ENCODE measurements at places on chromosomes 6 and 20.

- no peak for DNase-seq
Observed at GRCh38 chr20:5215672-5216304, 89.0 kb downstream of the CDS2 start.

DNA sequence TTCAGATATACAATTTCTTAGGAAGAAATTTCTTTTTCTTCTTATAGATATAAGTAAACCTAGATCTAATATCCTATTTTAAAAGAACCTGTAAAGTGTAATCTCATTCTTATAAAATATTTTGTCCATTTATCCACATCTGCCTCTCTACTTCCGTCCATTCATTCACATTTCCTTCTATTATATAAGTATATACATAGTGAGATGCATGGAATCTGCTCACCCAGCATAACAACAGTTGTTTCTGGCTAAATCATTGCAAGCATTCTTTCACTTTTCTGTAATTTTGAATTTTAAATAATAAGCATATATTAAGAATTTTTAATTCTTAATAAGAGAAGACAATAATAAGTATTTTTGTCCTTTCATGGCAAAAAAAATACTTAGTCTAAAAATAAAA lies 45.4 kb downstream of the CEP162 start:
- DNase-seq = no peak

DNA sequence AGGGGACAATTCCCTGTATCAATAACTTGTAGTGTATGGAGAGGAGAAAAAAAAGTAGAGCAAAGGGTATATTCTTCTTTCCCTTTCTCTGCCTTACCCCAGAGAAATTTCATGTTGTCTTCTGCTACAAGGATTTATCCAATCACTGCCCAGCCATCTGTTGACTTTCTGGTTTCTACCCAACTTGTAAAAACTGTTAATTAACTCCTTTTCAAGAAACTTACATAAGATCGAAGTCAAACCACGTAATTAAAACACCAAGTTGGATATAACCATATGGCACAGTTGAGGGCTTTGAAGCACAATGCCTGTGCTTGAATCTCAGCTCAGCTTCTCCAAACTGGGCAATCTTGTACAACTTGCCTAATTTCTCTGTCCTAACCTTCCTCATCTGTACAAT lies 99.5 kb downstream of the MAN1A1 start:
- no peak for DNase-seq

DNA sequence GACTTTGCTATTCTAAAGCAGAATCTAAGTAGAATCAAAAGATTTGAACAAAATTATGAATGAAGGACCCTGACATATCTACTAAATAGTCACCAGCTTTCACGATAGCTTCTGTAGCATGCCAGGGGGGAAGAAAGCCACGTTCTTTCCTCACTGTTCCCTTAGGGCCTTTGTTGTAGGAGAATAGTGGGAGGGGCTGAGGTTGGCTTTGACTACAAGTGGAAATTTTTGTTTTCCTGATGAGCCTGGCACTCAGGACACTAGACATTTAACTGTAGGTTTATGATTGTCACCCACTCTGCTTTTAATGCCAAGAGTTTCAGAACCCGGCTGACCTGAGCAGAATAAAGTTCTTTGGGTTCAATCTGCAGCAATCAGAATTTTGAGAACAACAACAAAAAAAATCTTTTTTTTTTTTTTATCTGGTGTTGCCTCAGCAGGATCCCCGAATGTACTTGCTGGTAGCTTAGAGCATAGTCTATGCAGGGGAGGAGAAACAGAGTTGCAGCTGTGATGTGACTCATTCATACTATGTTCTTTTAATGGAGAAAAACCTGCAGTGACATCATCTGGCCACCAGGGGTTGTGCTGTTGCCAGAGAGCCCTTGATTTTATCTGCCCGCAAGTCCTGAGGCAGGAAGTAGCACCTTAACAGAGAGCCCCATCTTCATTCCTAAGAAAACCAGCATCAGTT lies 38.5 kb downstream of the TPD52L1 start:
- DNase-seq = peak; percentile 77

GRCh38 chr6:161272635-161273273 lies 1.1 kb downstream of the AGPAT4 start:
- no peak for DNase-seq

- DNase-seq = no peak
Observed at GRCh38 chr6:108555399-108556052, 5.2 kb upstream of the FOXO3 start.

GRCh38 chr6:74596588-74596987 lies 609.3 kb downstream of the COL12A1 start:
- no peak for DNase-seq

DNA sequence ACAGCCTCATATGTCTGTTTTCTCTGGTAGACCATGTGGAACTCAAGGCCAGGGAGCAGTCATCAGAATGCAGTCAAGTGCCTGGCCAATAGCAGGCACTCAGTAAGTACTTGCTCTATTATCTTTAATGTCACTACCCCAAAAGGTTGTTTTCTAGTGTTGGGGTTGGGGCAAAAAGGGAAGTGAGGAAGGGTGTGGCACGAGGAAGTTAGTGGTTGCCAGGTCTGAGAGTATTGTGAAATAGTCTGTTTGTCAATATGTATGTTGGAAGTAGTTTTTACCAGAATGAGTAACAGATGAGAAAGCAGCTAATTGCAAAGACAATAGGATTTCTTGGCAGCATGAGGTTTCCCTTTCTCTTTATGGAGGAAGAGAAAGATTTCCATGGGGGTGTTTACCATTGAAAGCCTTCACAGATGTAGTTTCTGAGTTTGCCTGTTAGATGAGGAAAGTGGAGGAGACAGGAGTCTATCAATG lies 59.5 kb upstream of the ARMH2 start:
- DNase-seq = no peak

GRCh38 chr20:33846291-33846935 lies 35.3 kb downstream of the CHMP4B start:
- DNase-seq = no peak

DNA sequence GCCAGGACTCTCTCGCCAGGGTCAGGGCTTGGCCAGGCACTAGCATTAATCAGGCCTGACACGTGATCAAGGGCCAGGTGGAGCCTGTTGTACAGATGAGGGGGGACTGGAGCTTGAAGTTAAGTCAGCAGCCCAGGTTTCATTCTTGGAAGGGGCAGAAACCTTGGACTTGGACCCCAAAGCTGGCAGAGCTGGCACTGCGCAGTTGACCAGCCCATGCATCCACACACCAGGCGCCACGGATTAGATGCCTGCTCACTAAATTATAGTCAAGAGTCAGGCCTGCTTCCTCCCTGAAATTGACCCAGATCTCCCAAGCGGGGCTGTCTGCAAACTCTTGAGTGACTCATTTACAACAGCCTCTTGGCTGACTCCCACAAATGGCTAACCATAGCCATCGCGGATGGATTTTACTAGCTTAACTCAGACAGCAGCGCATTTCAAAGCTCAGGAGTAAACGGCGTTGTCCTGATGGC lies 4.1 kb upstream of the TAF4 start:
- no peak for DNase-seq

- DNase-seq = no peak
Observed at GRCh38 chr6:27234576-27234975, 12.9 kb upstream of the PRSS16 start.

DNA sequence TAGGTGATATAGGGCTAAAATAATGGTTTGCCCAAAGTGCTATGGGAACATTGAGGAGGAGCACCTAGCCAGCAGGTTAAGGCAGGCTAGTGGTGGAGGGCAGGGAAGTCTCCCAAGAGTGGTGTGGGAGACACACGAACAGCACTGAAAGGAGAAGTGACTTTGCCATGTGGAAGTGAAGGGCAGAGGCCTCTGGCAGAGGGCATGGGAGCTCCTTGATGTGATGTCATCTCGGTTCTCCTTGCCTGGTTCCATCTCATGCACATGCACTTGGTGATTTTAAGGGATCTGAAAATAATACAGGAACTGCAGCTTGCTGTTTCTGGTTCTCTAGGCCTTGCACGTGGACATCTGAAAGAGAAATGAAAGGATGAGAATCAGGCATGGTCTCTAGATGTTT lies 4.7 kb upstream of the MAP3K4 start:
- DNase-seq = no peak

DNA sequence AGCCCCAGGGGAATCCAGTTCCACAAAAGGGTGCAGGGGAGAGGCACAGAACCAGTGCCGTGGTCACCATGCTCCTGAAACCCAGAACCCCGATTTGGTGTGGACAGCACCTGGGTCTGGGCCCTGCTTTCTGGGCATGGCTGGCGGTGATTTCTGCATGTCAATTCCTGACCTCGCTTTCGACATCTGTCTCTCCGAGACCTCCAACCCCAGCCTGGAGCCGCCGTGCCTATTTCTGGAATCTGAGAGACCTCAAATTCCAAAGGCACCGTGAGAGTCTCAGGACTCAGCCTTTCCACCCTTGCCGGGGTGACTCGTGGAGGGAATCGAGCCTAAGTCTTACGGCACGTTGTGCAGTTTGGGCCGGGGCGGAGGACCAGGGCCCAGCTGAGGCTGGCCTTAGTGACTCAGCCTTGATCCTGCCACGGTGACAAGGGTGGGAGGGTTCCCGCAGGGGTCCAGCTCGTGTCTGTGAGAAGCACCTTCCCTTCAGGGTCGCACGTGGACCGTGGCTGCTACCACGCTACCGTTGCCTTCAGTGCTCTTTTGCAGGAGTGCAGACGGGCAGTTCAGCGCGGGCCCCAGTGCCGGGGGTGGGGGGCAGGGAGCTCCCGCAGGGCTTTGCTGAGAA lies 133.7 kb downstream of the PXDC1 start:
- DNase-seq = no peak

DNA sequence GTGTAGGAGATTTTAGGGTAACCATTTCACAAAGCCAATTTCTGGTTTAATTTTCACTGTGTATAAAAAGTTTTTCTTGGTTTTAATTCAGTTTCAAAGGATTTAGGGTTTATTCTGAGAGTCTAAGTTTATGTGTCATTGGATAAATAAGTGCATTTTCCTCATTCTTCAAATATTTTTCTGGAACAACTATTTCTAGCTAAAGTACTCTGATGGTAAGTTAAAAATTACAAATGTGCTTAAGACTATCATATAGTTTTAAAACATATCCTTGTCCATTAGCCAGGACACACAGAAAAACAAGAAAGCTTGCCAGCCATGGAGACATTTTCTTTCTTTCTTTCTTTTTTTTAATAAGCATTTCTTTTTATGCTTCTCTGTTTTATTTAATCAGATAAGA lies 333.0 kb downstream of the RFPL4B start:
- DNase-seq = no peak

DNA sequence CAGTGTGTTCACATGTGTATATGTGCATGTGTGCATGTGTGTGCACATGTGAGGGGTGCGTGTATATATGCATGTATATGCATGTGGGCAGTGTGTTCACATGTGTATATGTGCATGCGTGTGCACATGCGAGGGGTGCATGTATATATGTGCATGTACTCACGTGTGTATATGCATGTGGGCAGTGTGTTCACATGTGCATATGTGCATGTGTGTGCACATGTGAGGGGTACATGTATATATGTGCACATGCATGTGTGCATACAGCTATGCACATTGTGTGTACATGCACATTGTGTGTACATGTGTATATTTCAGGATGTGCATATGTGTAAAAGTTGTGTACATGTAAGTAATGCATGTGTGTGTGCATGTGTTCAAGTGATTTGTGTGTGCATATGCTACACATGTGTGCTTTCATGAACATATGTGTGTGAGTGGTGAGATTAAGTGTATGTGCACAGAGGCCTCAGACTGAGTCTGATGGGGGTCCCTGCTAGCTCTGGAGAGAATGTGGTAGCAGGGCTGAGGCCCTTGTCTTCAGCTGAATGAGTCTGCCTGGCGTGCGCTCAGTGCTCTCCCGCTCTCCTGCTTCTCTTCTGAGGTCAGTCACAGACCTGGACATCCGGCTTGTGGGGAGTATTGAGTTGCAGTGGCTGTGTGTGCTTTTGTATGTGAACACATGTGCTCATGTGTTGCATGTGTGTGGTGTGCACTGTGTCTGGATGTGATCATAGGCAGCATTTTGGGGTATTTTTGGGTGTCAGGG lies 19.9 kb upstream of the MYT1 start:
- no peak for DNase-seq

DNA sequence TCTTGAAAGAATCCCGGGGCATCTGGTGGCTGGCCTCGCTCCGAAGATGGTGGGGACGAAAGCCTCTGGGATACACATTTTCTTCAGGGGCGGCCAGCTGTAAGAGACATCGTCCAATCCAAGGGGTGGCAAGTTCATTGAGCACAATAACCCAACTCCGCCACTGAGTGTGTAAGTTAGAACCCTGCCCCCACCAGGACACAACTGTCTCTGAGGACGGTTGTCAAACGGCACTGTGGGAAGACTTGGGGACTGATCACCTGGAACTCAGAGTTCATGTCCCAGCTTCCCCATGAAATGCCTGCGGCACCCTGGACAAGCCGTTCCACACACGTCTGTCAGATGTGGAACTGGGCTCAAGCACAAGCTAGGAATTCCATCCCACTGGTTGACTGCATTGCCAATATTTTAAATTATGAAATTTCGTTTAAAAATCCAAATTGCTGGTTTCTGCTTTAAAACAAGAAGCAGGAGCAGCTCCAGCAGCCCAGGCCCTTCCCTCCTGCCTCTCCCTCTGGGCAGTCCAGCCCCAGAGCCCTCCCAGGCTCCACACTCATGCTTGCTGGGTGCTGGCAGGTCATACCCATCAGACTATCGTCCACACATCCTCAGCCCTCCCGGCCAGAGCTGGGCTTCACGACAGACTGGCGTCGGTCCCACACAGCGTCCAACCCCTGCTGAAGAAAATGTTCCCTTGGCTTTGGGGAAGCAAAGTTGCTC lies 80.9 kb upstream of the AFDN start:
- DNase-seq = no peak

- DNase-seq = no peak
Observed at GRCh38 chr20:32446301-32447100, 88.4 kb downstream of the ASXL1 start.

- no peak for DNase-seq
Observed at GRCh38 chr6:126227833-126228702, 111.8 kb upstream of the CENPW start.

GRCh38 chr6:56849896-56850295 lies 105.0 kb upstream of the BEND6 start:
- no peak for DNase-seq

DNA sequence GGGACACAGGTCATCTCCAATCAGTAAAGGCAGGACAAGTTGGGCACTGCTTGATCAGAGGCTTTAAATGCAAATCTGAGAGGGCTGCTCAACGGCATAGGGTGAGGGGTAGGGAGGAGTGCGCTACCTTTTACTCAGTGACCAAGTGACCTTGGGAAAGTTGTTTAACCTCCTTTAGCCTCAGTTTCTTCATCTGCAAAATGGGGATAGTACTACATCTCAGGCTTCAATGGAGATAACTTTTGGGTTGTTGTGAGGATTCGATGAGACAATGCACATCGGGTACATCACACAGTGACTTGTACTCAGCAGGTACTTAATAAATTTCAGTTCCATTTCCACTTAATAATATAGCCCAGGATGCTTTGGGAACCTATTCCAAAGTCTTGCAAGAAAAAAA lies 22.6 kb downstream of the MDGA1 start:
- no peak for DNase-seq

All from erythroblast (primary cell).